AG08395 (cell line): ENCODE measurements at places on chromosomes 3 and 15.

GRCh38 chr3:153038779-153039178, 123.2 kb upstream of the RAP2B start:
- no peak for DNase-seq

- peak; percentile 61 for DNase-seq
Measured at GRCh38 chr3:125165189-125165947, 47.2 kb downstream of the SLC12A8 start.

DNA sequence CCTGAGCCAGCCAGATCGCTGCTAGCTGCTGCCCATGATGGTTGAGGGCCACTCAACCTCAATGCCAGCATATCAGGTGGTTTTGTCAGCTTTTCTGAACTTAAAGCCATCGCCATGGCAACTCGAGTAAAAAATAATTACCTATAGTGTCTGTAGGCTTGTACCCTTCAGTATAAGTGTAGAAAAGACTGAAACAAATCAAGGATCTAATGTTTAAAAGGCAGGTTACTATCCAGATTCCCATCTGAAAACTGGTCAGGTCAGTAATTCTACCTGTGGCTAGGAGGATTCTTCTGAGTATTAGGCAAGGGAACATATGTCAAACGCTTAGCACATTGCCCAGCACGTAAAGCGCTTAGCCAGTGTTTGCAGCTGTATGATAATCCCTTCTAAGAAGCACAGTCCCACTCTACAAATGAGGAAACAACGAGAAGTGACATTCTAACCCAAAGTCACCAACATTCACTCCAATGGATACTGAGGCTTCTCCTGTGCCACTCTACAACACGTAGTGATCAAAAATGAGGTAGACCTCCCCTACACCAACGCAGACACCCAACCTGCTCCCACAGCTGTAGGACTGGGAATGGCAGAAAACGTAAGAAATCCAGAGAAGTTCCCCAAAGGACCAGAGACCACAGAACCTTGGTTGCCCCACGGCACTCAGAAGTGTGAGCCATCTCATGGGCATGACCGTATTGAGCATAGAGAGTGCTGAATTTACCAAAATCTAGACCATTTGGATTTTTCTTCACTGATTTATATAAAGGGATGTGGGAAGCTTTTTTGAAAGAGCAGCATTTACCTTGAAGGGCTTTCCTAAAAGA, 55.3 kb downstream of the SLTM start:
- no peak for DNase-seq

GRCh38 chr3:127488141-127488672, 102.3 kb downstream of the TPRA1 start:
- no peak for DNase-seq

GRCh38 chr15:74050127-74050526, 32.2 kb downstream of the GOLGA6A start:
- no peak for DNase-seq

GRCh38 chr3:171710359-171710758, 99.9 kb downstream of the PLD1 start:
- no peak for DNase-seq

DNA sequence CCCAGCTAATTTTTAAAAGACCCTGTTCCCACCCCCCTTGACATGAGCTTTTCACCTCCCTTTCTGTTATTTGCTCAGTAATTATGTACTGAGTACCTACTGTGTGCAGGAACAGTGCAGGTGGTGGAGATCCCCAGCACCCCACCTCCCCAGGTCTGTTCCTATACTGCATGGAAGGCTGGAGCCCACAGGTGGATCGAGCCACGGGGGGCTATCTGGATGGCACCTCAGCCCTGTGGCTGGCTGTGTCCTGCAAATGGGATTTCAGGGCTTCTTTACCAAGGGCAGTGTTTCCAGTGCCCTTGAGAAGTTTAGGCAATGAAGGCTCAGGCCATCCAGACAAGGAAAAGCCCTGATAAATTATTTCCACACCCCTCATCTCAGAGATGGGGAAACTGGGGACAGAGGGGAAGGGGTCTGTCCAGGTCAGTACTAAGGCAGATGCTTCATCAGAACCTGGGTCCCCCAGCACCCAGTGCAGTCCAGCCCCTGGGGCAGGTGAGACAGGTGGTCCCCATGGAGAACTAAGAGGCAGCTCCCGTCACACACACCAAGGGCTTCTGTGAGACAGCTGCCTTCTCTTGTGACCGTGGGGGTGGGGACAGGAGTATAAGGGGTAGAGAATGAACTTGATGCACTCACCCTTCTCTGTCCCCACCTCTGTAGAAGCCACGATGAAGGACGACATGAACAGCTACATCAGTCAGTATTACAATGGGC, 109.6 kb downstream of the ETFA start:
- DNase-seq, result no peak

GRCh38 chr3:81823882-81824395, 62.5 kb upstream of the GBE1 start:
- DNase-seq, result peak; percentile 3

DNA sequence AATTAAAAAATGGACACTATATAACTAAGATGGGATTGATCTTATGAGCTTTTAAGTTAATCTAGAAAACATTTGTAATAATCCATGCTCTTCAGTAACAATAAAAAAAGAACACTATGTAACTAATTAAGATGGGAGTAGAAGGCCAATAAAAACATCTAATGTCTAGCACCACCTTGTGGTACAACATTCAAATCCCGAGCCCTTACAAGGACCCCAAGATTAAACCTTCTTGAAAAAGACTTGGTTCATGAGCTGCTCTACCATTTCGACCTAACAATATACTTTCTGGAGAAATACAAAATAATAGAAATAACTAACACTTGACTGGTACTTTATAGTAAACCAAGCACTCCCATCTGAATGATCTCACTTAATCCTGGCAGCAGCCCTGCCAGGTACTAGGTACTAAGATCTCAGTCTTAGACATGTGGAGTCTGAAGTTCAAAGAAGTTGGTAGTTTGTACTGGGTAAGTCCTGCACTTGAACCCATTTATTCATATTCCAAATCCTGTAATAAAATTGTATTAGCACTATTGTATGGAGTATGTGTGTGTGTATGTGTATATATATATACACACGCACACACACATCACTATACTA, 21.8 kb downstream of the METTL6 start:
- peak; percentile 64 for DNase-seq

- DNase-seq, result no peak
Measured at GRCh38 chr15:82651708-82652107, 4.5 kb upstream of the CPEB1 start.

DNA sequence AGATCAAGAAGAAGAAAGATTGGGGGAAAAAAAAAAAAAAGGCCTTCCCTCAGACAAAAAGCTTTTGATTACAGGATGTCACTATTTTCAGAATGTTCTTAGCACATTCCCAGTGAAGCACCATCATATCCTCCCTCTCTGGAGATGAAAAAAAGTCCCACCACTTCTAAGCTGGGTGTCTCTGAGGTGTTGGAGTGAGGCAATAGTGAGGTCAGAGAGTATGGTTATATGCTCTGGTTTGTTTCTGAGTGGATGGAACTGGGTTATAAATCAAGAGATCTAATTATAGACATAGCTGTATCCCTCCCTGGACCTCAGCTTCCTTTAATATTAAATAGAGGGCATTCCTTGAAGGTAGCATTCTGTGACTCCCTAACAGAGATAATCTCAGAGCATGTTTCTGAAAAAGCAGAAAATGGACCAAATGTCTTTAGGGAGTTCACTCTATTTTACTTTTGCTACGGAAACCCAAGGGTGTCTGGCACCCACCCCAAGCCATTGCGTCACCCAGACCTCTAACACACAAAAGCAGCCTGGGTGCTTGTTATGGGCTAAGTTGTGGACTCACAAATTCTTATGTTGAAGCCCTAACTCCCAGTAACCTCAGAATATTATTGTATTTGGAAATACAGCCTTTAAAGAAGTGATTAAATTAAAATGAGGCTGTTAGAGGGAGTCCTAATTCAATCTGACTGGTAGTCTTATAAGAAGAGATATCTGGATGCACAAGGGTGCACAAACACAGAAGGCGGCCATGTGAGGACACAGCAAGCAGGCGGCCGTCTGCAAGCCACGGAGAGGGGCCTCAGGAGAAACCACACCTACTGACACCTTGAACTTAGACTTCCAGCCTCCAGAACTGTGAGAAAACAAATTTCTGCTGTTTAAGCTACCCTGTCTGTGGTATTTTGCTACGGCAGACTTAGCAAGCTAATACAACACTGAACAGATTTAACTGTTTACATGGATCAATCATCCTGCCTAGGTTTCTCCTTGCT, 81.5 kb downstream of the MB21D2 start:
- DNase-seq, result peak; percentile 14

DNA sequence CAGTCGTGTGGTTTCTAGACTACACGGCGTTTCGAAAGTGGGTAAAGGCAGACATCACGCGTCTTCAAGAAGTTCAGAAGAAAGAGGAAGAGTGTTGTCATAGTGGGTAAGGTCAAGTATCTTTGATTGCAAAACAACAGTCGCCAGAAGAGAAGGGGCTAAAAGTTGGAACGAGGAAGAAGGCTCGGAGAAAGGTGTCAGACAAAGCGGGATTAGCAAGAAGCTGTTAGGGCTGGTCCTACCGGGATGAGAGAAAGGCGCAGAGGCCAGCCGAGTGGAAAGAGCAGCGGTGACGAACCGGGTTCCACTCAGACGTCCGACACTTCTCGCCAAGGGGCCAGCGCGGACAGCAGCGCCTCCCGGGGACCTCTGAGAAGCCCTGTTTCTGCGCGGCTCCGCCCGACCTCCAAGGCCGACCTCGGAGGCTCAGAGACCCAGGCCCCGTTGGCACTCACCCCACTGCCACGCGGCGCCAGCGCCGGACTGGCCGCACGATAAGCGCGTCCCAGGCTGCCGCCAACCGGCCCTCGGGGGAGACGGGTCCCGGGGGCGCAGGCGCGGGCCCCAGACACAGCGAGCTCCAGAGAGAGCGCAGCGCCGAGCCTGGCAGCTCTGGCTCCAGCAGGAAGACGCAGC, 436 bp downstream of the ADPGK start:
- DNase-seq, result peak; percentile 20
